CD8-positive, alpha-beta T cell (primary cell): ENCODE measurements at places on chromosomes 7 and 10.
A peak's percentile ranks its signal among the peaks of the same experiment; 100 is the strongest.

GRCh38 chr7:39609113-39609934 is 14.0 kb upstream of the RALA start:
- no peak for DNase-seq

- DNase-seq = no peak
These were observed 13.3 kb downstream of the DHTKD1 start for GRCh38 chr10:12081879-12082557.

DNA sequence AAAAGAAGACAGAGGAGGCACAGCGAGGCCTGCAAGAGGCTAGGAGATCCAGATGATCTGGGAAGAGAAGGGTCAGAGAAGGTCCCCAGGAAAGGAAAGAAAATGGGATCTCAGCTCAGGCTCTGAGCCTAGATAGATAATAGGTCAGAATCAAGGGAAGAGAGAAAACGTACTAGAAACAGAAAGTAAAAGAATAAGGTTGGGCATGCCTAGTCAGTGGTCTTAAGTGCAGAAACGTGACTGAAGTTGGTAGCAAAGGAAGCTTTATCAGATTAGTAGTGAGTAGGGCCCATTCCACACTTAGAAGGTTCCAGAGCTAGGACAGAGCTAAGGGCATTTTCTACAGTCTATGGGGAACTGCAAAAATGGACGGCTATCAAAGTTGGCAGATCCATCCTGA is 84.8 kb upstream of the ASAH2 start:
- DNase-seq = no peak

GRCh38 chr10:89684604-89685003 is 16.8 kb upstream of the KIF20B start:
- no peak for DNase-seq

DNA sequence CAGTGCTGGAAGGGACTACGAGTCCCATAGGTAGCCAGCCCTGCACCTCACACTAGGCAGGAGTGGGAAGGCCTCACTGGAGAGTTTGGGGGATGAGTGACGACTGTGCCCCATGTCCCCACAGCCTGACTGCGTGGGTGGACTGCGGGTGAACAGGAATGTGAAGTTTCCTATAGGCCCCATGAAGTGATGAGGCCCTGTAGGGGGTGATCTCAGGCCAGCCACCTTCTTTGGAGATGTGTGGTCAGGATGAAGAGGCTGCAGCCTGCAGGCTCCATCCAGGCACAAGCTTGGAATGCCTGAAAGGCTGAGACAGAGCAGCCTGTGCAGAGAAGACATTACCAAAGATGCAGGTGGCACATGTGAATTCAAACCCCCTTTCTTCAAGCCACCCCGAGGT is 94.9 kb downstream of the CPXM2 start:
- DNase-seq = no peak

GRCh38 chr10:71769279-71769823 is 4.0 kb downstream of the VSIR start:
- DNase-seq = peak; percentile 58

DNA sequence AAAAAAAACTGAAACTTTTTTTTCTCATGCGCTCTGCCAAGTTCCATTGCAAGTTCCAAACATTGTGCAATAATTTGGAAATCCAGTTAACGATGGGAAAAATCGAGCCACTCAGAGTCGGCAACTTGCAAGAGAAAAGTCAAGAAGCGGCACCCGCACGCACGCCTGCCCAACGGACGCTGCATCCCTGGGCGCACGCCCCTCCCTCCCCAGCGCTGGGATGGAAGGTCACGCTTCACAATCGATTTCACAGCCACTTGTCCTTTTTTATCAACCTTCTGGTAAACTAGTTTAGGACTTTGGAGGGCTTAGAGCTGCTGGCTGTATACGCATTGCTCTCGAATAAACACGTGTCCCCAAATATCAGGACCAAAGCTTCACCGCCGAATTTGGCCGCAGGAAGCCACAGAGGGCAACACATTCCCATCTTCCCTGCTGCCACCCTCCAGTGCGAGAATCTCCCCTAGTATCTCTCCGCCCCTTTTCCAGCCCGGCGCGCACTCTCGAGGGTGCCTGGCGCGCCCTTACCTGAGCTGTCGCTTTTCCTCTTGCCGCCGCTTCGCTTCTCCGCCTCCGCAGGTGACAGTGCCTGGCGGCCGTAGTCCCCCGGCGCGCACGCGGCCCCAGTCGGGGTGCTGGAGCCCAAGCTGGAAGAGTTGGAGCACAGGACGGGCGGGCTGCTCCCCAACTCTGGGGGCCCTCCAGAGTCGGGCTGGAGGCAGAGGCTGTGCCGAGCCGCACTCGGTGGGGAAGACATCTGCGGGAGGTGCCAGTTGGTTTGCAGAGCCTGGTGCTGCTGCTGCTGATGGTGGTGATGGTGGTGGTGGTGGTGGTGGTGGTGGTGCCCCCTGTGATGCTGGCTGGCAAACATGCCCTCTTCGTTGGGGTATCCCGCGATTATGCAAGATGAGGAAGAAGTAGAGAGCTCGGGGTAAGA is 857 bp downstream of the MEOX2 start:
- no peak for DNase-seq

DNA sequence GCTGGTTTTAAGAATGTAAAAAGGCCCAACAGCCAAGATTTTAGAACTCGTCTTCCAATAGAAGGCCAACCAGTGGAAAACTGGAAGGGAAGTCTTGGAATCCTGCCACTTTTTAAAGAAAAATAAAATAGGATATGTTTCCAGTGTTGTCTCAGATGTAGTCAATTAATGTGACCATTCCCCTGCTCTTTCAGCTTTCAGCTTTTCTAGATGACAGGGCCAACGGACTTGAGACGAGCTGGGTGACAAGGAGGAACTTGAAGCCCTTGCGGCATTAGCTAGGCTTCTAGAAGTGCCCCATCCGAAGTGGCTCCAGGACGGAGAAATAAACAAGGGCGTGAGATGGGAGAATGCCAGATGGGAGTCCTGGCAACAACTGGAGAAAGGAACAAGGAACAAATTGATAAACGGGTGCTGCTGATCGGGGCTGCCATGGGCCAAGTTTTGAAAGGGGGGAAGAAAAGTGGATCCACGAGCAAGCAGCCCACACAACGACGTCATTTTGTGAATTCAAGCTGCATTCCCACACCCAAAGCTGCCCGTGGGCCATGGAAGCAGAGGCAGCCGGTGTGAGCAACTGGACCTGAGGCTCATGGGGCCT is 42.3 kb downstream of the CTBP2 start:
- no peak for DNase-seq

- no peak for DNase-seq
These were observed 78.9 kb downstream of the SVIL start for GRCh38 chr10:29555746-29556481.

DNA sequence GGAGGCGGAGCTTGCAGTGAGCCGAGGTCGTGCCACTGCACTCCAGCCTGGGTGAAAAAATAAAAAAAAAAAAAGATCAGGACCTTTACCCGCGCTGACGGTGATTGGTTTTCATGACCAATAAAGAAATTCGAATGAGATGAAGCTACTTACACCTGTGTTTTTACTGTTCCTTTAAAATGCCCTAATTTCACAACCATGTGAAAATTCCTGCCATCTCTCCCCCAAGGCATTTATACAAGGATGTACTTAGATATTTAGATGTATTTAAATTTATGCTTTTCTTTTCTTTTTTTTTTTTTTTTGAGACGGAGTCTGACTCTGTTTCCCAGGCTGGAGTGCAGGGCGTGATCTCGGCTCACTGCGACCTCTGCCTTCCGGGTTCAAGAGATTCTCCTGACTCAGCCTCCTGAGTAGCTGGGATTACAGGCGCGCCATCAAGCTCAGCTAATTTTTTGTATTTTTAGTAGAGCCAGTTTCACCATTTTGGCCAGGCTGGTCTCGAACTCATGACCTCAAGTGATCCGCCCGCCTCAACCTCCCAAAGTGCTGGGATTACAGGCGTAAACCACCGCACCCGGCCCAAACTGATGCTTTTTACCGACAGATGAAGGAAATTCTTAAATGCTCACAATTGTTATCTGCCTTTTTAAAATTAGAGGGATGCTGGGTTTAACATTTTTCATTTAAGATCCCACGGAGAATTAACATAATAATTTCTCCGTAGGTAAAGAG is 3.1 kb upstream of the PHYH start:
- DNase-seq = no peak

DNA sequence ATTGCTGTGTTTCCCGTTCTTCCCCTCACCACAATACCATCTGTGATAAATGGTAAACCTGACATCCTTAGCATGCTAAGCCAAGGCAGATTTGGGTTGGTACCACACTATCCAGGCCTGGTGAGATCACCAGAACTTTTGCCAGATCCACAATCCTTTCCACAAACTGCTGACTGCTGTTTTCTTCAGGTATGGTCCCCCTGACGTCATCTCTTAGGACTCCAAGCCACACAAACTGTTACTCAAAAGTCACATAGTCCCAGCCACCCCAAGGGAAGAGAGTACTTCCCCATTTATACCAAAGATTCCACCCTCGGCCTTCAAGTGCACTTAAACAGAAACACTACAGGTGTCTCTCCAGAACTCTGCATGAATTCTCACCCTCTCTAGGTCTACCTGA is 34.8 kb downstream of the SLC25A13 start:
- no peak for DNase-seq

DNA sequence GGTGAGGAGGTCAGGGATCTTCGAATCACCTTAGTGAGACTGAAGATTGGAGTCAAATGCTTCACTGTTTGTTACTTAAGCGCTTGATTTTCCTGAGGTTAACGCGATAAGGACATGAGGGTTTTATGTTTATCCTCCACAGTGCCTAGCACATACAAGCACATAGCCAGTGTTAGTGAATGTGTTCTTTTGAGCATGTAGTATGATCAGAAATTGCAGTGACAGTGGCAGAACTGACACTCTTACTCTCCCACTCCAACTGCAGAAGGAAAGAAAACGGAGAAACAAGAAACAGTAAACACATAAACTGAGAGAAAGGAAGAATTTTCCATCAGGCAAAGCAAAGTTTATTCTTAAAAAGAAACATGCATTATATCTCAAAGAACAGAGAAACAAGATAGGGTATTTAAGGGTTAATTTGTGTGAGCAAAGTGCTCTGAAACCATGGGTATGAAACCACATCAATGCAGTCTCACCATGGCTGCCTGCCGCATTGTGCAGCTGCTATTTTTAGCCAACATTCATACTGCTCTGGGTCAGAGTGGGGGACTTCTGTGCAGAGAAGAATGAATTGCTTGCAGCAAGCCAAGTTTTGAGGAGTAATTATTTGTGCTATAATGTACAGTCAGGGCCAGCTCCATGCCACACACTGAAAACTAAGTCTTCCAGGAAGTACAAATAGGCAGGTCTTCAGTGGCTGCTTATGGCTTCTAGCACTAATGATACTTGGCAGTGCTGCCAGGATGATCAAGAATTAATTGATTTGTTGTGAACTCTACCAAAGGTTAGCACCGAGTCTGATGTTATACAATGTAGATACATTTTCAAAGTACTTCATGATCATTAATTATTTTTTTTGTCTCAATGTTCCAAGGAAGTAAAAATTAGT is 152.0 kb downstream of the MACC1 start:
- no peak for DNase-seq

DNA sequence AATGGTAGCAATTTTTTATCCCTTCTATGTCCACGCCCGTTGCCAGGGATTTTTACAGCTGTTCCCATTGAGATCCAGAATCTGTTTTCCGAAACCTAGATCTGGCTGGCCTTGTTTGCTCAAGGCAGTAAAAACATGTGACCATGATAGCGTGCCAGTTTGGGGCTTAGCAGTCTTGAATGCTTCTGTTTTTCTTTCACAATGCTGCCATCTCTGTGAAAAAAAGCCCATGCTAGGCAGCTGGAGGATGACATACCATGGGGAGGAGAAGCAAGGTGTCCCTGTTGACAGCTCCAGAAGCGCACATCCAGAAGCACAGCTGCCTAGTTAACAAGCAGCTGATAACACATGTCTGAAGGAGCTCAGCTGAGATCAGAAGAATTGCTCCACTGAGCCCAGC is 2.2 kb upstream of the ZNF92 start:
- no peak for DNase-seq

DNA sequence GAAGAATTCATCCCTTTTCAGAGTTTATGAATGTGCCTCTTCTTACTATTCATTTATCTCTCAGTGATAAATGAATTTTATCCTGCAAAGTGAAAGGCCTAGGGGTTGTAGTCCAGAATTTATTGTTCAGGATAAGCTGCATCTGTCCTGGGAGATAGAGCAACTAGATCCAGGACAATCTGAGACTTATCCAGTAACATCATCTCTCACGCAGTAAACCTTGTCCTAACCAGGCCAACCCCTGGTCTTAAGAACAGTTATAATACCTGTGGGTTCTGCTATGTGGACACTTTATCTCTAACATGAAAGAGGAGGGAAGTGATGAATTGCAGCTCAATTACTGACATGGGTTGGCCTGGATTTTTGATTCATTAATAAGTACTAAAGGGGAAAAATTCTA is 287.6 kb downstream of the BMPER start:
- no peak for DNase-seq
